ENCODE measurements at places on chromosomes 6 and 20. TPM values are rescaled to one million over a fixed set of nuclear protein-coding genes. Genes with fewer than 3 reads are reported as not detected.

VIP gene
- 0.16 TPM for total RNA-seq

PHACTR3 gene
- not detected for total RNA-seq

GRM1 gene
- 0.26 TPM for total RNA-seq

MAS1 gene
- total RNA-seq, result not detected

GPSM3 gene
- total RNA-seq, result 5.4 TPM
